ENCODE measurements at places on chromosomes 5 and 9.

DNA sequence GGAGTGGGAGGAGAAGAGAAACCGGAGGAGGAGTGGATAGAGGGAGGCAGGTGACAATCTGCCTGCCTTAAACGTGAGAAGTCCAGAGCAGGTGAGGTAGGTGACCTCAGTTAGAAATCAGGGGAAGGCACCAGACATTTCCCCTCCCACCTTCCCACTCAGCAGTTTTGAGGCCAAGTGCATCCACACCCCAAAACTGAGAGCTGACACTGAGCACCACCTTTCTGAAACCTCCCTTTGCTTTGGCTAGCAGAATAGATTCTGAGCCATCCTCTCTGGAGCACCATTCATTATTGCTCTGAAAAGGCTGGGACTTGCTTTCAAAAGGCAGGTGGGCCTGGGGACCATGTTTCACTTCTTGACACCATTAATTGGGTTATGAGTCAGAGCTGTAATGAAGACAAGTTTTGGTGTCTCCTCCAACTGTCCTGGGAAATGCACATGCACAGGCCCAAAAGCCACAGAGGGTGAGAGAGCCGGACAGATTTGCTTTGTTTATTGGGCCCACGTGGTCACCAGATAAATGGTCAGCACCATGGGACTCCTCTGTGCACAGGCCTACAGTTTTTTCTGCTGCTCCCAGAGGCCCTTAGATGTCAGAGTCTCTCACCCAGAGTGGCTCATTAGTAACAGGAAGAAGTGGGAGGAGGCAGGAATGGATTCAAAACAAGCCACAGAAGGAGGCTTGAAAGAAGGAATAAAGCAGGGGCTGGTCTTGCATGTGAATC lies 314.7 kb downstream of the TLE1 start:
- no peak for DNase-seq

DNA sequence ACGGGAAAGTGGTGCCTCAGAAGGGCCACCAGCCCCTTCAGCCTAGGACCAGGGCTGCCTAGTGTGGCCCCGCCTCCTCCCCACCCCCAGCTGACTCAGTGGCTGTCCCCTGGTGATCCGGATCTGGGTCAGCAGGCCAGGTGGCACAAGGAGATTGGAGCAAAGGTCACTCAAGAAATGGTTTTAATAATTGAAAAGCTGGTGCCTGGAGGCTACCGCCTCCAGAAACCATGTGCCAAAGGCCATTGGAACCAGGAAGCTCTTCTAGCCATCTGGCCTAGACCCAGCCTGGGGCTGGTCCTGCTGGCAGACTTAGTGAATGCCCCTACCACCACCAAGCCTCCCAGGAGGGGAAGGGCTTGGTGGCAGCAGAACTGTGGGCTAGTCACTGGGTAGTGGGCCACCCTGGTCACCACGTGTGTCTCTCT lies 1.5 kb downstream of the ST6GALNAC4 start:
- no peak for DNase-seq

- no peak for DNase-seq
These were observed 567.0 kb downstream of the BNC2 start for GRCh38 chr9:16303506-16303905.

GRCh38 chr9:72598639-72599038 lies 77.2 kb downstream of the TMC1 start:
- DNase-seq = no peak

GRCh38 chr5:104187656-104188055 lies 625.1 kb upstream of the NUDT12 start:
- DNase-seq = no peak

GRCh38 chr5:40405230-40405629 lies 274.5 kb upstream of the PTGER4 start:
- DNase-seq = no peak

DNA sequence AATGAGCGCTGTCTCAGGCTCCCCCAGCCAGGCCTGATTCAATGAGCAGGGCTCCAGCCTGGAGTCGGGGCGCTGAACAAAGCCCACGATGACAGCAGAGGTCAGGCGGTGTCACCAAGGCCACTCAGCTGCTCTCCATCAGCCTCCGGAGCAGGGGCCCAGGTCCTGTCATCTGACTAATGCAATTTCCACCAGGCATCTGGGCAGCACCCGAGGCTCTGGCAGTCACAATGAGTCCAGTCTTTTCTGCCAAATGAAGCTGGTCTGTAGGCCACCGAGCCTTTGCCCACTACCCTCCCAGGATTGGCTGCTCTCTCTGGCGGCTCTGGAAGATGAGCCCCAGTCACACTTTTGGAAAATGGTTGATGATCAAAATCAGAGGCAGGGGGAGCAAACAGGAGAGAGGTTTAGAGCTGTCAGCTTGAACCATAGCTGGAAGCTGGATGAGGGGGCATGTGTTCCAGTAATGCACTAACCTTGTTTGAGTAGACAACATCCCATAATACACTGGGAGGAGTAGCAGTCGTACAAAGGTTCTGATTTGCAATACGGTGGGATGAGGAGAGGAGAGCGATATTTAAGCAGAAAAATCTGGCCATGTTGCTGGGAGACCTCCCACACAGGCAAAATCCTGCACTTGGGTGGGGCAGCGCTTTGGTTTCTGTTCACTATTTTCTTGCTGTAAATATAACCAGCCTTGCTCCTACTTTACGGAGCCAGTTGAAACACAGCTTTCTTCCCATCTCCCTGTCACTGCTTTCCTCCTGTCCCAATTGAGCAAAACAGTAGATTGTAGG lies 306.4 kb upstream of the PANK3 start:
- DNase-seq = peak; percentile 13

DNA sequence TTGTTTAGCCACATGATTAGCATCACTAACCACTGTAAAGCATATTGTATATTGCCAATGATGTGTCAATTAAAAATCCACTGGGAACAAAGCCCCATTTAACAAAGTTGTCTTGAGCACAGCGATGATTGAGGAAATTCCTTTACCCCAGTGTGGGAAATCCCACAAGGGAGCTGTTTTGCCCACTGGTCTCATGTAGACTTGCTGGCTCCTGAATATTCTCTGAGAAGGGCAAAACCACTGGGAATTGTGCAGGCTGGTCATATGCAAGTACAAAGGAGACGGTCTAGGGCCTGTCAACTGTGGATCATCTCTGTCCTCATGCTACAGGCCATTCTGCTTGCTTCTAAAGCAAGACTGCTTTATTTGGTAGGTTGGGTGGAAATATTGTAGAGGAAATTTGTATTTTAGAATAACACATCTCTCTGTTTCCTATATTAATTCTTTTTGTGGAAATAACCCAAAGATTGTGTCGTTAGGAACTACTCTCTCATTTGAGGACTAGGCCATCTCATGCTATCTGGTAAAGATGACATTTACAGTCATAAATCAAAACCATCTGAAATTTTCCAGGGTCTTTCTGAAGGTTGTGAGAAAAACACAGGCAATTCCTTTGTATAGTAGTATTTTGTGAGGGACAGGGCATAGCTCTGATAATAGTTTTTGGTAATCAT lies 60.2 kb downstream of the PARP8 start:
- DNase-seq = no peak

- DNase-seq = no peak
These were observed 18.7 kb upstream of the RHOBTB3 start for GRCh38 chr5:95712347-95712958.

GRCh38 chr5:135999406-136000139 lies 29.2 kb upstream of the TGFBI start:
- DNase-seq = no peak

- DNase-seq = peak; percentile 26
These were observed 79.8 kb downstream of the COL27A1 start for GRCh38 chr9:114235033-114235661.

- DNase-seq = no peak
These were observed 7.1 kb downstream of the PLCXD3 start for GRCh38 chr5:41503310-41503709.

GRCh38 chr9:27924502-27924901 lies 351.2 kb upstream of the C9orf72 start:
- DNase-seq = no peak

GRCh38 chr5:2740051-2740875 lies 11.2 kb downstream of the IRX2 start:
- DNase-seq = no peak

- DNase-seq = no peak
These were observed 92.9 kb upstream of the GRHPR start for GRCh38 chr9:37329576-37329975.

- DNase-seq = peak; percentile 49
These were observed 134.4 kb downstream of the FGF1 start for GRCh38 chr5:142551338-142552067.

GRCh38 chr5:118558871-118559270 lies 429.5 kb downstream of the DTWD2 start:
- DNase-seq = no peak

DNA sequence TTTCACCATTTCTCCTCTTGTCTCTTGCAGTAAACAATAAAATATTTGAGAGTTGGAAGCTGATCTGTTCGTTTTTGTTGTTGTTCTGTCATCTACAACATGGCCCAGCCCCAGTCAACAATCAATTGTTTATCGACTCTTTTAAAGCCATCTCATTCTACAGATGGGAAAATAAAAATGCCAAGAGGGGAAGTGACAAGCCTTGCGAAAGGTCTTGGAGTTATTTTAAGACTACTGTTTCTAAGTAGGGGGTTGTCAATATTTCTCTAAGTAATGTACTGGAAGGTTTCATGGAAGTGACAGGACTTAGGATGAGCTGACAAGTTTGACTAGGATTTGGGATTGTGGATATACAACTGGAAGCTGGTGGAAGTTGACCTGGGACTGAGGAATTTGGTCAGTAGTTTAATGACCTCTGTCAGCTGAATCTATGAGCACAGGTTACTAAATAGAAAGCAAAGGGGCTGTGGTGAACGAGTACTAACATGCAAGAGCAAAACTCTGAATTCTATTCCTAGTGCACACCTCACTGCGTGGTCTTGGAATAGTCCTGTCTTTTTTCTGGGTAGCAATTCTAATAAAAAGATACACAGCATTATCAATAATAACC lies 57.5 kb upstream of the ADRB2 start:
- DNase-seq = no peak

- no peak for DNase-seq
These were observed 297.8 kb downstream of the CWC27 start for GRCh38 chr5:65066387-65067146.

DNA sequence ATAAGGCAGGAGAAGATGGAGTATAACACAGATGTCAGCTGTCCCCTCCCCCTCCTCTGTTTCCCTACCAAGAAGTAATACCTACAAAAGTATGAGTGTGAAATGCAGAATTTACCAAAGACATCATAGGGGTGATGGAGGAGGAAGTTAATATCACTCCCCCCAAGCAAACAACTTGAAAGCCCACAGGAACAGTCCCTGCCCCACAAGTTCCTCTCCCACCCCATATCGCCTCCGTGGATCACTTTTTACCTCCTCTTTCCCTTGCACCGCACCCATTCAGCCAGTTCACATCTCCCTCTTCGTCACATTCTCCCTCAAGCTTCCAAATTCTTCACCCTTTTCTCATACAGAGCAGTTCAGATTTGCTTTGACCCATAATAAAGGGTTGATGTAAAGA lies 7.0 kb upstream of the SIL1 start:
- DNase-seq = no peak

- DNase-seq = peak; percentile 29
These were observed 119.6 kb upstream of the NFIB start for GRCh38 chr9:14433351-14434157.

DNA sequence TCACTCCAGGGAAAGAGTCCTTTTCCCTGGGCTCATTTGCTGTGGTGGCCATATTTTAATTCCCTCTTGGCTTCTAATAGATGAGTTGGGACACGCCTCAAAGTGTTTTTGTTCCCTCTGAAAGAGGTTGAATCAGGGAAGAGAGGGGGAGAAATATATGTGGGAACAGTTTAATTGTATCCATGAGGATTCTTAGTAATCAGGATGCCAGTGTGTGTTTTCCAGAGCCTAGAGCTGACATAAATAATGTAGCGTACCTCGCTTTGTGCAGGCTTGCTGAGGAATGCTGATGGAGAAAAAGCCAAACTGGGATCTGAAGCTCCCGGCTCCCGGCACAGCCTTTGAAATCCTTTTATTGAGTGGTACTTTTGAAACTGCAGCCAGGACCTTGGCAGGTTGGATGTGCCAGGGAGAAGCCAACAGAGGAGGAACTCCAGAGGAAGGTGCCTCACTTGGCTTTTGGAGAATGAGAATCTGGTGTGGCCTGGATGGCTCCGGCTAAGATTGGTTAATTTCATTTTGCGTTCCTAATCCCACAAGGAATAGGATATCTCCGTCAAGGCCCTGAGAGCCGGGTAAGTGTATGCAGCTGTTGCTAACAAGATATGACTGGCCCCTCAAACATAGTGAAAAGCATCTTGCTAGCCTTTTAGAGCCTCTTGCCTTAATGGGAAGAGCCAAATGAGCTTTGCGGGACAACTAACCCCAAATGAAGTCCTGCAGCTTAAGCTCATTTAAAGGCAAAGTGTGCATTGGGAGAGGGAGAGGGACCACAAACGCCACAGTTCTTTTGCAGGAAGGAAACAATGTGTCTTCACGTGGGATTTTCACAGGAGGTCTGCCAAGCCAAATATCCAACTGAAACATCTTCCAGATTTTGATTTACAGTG lies 471.1 kb upstream of the WWC1 start:
- DNase-seq = no peak

GRCh38 chr9:99878651-99879050 lies 27.8 kb upstream of the STX17 start:
- DNase-seq = no peak

Measured in C1 segment of cervical spinal cord (tissue), 14 donors.